Activated naive CD4-positive, alpha-beta T cell (primary cell): ENCODE measurements at places on chromosomes 5 and 9.

GRCh38 chr5:52672459-52672858 lies 115.3 kb upstream of the ITGA1 start:
- no peak for DNase-seq

- no peak for DNase-seq
Observed at GRCh38 chr5:131999441-132000240, 11.8 kb downstream of the ACSL6 start.

DNA sequence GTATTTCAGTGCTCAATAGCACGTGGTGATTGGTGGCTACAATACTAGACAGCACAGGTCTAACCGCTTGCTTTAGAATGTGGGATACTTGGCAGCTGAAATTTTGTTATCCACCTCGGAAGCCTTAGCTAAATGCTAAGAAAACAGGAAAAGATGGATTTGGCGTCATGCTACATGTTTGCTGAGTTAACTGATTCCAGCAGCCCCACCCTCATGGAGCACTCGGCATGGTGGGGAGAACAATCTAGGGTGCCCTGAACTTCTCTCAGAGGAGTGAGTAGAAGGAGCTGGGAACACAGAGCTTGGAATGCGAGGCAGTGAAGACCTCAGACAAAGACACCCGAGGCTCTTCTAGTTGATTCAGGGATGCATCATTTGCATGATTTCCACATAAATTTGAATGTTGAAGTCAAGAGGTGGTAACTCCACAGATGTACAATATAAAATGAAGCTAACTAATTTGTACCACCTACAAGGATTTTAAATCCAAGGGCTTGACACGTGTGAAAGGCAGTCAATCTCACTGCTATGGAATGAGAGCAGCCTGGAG lies 145.1 kb upstream of the FSTL4 start:
- DNase-seq = no peak

- no peak for DNase-seq
Observed at GRCh38 chr5:79990205-79990597, 861 bp downstream of the MTX3 start.

- DNase-seq = no peak
Observed at GRCh38 chr5:117084067-117084466, 509.4 kb upstream of the SEMA6A start.

GRCh38 chr9:87354147-87354546 lies 143.5 kb upstream of the DAPK1 start:
- DNase-seq = no peak

DNA sequence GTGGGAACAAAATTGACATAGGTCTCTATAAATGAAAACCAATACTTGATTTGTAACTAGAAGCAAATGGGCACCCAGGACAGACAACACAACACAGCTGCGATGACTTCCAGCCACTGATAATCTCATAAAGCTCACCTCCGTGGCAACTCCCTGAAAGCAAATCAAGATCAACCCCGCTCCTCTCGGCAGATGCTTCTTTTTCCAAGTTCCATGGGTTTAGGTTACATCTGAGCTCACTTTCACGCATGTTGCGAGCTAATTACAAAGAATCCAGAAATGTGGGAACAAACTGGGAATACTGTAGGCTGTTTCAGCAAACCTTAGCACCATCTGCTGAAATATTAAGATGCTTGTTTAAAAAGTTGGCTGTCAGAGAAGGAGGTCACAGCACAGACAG lies 153.9 kb downstream of the ELAVL2 start:
- DNase-seq = no peak

DNA sequence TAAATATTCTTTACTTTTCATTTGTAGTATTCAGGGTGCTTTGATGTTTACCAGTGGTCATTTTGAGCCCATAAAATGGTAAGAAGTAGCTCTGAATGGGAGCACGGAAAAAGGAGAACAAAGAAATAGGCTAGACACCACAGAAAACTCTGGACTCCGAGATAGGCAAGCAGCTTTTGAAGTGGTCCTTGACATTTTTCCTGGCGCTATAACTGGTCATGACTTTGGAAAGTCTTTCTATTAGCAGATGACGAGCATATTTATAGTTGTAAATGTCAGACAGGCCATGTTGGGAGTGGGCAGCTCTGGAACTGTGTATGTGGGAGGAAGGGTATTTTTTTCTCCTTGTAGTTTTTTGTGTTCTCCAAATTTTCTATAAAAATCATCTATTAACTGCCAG lies 126.1 kb upstream of the POC5 start:
- no peak for DNase-seq

DNA sequence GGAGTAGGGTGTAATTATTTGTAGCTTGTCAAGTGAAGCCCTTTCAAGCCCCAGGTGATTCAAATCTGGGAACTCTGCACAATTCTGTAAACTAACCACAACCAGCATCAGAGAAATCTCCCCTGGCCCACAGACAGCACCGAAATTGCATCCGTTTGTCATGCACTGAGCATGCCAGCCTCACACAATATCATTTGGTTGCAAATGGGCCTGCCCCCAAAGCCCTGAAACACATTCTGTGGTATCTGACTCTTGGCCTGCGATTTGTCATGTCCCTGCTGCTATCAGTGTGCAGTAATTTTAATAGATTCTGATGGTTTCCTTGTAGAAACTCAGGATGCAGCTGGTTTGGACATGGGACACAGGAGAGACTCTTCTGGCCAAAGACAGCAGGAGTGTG lies 35.3 kb downstream of the SNX24 start:
- no peak for DNase-seq

DNA sequence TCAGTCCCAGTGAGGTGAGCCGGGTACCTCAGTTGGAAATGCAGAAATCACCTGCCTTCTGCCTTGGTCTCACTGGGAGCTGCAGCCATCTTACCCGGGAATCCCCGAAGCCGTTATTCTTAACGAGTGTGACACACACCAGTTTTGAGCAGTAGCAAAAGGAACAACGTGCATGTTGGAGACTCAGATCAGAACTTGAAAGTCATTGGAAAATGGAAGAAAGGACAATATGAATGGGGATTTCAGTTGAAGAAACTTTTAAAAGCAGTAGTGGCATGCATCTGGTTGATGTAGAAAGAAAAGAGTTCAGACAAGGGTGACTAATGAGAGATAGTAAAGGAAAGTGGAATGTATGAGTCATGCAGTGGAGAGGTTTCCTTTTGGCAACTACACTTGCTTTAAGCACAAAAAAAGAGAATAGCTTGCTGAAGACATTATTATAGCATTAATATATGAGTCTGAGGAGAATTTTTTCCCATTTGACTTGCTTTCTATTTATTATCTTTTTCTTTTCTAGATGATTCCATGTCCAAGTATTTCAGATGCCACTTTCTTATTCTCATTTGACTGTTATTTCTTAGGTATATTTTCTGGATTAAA lies 44.4 kb upstream of the ANKDD1B start:
- no peak for DNase-seq

- DNase-seq = no peak
Observed at GRCh38 chr5:175060257-175060656, 335.9 kb downstream of the MSX2 start.

DNA sequence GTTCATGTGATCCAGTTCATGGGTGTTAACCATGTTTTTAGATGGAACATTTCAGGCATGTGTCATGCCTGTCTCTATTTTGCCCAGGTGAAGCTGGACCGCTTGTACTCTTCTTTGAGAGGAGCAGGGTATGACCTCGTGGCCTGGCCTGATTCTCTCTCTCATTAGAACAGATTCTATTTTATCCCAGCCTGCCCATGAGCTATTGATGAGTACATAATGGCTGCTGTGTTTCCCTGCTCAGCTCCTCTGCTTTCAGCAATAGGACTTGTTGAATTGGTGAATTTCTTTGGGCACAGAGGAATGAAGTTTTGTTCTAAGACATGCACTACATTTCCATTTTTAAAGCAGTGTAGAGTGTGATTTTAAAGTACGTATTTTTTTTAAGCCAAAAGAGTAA lies 86.2 kb downstream of the HACD4 start:
- no peak for DNase-seq

- no peak for DNase-seq
Observed at GRCh38 chr5:114473541-114473940, 111.7 kb downstream of the KCNN2 start.

- DNase-seq = no peak
Observed at GRCh38 chr5:14739538-14739937, 75.0 kb downstream of the OTULIN start.

- DNase-seq = no peak
Observed at GRCh38 chr9:108184941-108185340, 670.8 kb downstream of the ACTL7B start.

- DNase-seq = no peak
Observed at GRCh38 chr5:170293273-170293672, 4.3 kb downstream of the LCP2 start.

GRCh38 chr5:57243286-57244137 lies 69.7 kb downstream of the GPBP1 start:
- DNase-seq = no peak

GRCh38 chr5:69170495-69170894 lies 3.5 kb downstream of the CCNB1 start:
- no peak for DNase-seq

DNA sequence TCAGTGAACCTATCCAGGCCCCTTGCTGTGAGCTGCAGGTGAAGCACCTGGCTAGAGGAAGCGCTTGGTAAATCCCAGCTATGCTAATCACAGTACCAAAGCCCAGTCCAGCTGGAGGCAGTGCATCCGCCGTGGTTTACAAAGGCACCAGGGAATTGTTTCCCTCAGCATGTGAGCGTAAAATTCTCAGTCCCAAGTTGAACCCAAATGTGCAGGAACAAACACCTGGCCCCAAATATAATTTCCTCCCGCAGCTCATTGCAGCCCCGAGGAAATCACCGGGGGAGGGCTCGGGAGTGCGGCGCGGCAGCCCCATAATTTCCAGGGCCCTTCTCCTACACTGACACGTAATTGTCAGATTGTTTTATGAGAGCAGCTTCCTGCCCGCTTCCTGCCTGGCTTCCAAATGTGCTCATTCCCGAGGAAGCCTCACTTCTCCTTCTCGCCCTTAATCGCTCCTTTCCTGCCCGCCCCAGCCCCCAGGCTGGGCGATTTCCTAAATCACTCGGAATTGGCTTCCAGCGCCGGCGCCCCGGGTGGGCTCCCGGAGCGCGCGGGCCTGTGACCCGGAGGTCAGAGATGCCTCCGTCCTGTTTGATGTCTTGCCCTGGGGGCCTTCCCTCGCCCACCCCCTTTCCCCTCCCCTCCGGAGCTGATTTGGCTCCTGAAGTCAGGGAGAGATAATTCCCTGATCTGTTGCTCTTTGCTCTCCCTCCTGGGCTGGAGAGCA lies 134.4 kb downstream of the FGF1 start:
- no peak for DNase-seq

- DNase-seq = no peak
Observed at GRCh38 chr9:111582888-111583287, 16.6 kb downstream of the PTGR1 start.
